Activated gamma-delta T cell treated with anti-CD3 and anti-CD28 coated beads, Interleukin-2, amount 50 U/mL, for 16 hours (primary cell): ENCODE measurements at places on chromosomes 5 and 9.

GRCh38 chr5:95704150-95704549 is 21.4 kb upstream of the SPATA9 start:
- DNase-seq, result no peak

DNA sequence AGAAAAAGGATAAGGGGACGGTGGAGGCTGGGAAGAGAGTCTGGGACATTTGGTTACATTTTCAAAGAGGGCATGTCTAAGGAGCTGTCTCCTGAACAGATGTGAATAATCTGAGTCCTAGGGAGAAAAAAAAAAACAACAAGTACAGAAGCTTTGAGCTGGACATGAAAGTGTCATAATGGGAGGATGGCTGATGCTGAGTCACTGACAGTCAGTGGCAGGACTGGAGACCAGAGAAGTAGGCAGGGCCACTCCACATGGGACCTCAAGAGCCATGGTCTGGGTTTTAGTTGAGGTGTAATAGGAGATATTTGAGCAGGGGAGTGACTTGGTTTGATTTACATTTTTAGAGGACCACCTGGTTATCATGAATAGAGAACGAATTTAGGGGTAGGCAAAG is 70.6 kb downstream of the DPYSL3 start:
- no peak for DNase-seq

GRCh38 chr9:76162751-76163500 is 231.3 kb downstream of the RFK start:
- no peak for DNase-seq

DNA sequence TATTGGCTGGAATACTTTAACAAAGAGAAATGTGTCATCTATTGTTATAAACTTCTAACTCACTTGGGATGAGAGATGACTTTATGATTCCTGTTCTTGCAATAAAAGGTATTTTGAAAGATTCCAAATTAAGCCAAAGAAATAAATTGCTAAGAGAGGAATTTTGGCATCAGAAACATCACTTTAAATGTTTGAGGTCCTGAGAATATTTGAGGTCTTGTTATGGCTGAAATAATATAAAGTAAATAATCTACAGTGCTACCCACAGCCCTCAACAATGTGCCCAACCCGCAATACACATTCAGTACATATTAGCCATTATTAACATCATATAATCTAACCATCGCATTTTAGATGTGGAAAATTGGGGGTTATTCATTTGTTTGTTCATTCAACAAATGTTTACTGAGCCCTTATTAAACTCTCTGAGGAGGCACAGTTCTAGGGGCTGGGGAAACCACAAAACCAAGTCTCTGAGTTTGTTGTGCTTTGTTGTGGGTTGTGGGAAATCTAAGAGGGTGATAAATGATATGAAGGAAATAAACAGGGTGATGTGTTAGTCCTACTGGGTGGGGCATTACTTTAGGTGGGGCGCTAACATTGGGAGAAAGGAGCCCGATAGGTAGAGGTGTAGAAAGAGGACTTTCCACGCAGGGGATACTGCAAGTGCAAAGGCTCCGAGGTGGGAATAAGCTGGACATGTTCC is 135.2 kb upstream of the CLINT1 start:
- peak; percentile 12 for DNase-seq

DNA sequence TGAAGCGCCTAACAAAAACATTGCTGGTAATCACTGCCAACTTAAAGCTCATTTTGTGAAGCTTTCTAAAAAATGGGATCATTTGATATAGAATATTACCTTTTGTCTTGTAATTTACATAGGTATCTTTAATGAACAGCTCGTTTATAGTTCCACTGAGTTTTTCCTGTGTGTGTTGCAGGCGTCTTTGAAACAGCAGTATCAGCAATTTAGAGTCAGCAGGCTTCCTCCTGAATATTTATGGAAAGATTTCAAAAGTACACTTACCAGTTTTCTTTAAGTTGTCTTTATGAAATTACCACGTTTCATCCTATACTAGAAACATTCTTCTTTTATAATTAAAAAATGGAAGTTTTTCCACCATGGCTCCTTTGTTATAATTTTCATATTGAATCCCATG is 140.3 kb upstream of the GRIN3A start:
- DNase-seq, result no peak

DNA sequence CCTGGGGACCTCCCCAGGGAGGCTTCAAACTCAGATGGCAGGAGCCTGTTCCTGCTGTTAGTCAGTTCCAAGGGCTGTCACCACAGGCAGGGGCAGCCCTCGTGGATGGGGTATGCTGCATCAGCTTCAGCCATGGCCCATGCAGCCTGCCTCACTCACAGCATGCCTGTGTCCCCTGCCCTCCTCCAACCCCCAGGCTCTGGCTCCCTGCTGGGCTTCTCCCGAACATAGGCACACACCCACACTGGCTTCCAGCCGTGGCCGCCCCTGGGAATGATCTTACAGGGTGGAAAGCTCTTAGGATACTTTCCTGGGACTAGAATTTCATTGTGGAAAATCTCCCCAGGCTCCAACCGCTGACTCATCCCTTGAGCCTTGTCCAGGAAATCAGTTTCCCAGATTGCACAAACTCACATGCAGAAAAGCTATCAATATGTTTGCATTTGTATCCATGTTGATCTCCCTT is 163.8 kb downstream of the SEC61B start:
- DNase-seq, result no peak

- DNase-seq, result no peak
These were observed 40.7 kb downstream of the ASTN2 start for GRCh38 chr9:117374076-117374725.

DNA sequence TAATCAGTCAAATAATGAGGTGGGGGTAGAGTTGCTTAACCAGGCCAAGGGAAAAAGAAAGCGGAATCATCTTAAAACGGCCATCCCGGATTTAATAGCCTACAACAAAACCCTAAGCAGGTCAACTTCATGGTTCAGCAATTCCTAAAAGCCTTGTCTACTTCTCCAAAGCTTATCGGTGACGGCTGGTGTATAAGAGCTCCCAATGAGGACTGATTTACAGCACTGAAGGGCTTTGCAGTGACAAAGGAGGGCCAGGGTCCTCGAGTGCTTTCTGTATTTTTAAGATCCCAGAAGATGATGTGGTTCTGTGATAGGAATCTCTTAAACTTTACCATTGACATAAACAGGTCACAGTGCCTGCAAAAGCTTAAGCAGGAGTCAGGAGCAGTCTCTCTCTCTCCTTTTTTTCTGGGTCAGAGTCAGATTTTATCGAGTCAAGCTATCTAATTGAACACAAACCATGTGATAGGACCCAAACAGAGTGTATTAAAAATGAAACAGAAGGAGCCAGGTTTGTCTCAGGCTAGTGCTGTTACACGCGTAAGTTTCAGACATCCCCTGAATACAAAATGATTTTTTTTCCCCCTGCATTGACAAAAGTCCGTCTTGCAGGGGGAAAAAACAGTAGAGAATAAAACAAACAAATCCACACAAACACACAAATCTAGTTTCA is 663.6 kb upstream of the ZNF608 start:
- no peak for DNase-seq

- DNase-seq, result no peak
These were observed 257.6 kb downstream of the RFX3 start for GRCh38 chr9:3268223-3268622.

GRCh38 chr5:151581812-151582583 is 9.1 kb downstream of the FAT2 start:
- DNase-seq, result no peak

- no peak for DNase-seq
These were observed 58.9 kb downstream of the ARSB start for GRCh38 chr5:78926252-78926651.

DNA sequence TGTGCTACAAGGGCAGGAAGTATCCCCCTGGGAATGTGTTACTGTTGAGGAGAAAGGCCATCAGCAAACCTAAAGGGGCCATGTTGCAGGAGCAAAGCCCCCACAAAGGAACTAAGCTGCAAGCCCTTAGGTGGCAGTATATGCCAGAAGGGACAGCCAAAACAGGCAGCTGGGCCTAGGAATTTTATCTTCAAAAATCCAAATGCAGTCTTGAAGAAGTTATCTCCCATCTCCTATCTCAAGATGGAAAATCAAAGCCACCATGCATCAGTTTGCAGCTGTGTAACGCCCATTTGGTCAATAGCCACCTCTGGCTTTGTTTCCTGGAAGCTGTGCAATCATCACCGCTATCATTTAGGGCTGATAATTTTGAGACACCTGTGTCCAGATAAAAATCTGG is 400.3 kb downstream of the ARHGEF28 start:
- no peak for DNase-seq

GRCh38 chr5:114355086-114355830 is 6.6 kb upstream of the KCNN2 start:
- DNase-seq, result no peak

- no peak for DNase-seq
These were observed 306.2 kb upstream of the ELAVL2 start for GRCh38 chr9:24132244-24132643.

DNA sequence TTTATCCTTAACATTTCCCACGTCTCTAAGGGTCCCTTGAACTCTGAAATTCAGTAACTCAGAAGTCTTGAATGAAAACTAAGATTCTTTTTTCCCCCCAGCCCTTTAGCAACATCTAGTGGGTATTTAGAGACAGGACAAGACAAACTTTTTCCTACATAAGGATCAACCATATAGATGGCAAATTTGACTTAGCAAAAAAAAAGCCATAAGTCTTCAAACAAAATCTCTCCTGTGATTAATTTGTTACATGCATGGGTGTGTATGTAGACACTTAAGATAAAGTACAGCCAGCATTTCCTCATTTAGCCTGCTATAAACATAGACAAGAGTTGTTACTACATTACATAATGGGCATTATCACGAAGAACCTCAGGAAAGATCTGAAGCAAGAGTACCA is 29.1 kb upstream of the ANKRD31 start:
- no peak for DNase-seq

- peak; percentile 8 for DNase-seq
These were observed at the start of gene ANKRD18A for GRCh38 chr9:38620483-38621433. TSS of gene ANKRD18A (minus strand) at chr9:38620596. CDS start at chr9:38620285, 311 bp downstream.

- DNase-seq, result no peak
These were observed 8.0 kb downstream of the MTAP start for GRCh38 chr9:21810388-21810787.

- no peak for DNase-seq
These were observed 1376.2 kb upstream of the CDH9 start for GRCh38 chr5:28414619-28415018.

GRCh38 chr9:137305060-137305797 is 3.2 kb upstream of the NRARP start:
- peak; percentile 53 for DNase-seq

DNA sequence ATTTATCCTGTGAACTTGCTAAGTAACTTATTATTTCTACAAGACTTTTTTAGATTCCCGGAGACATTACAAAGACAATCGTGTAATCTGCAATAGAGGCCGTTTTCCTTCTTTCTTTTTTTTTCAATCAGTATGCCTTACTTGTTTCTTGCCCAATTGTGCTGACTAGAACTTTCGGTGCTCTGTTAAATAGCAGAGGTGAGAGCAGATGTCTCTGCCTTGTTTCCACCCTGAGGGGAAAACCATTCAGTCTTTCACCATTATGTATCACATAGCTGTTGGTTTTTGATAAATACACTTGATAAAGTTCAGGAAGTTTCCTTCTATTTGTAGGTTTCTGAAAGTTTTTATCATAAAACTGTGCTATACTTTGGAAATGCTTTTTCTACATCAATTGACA is 10.3 kb downstream of the SPATA31E1 start:
- DNase-seq, result no peak

DNA sequence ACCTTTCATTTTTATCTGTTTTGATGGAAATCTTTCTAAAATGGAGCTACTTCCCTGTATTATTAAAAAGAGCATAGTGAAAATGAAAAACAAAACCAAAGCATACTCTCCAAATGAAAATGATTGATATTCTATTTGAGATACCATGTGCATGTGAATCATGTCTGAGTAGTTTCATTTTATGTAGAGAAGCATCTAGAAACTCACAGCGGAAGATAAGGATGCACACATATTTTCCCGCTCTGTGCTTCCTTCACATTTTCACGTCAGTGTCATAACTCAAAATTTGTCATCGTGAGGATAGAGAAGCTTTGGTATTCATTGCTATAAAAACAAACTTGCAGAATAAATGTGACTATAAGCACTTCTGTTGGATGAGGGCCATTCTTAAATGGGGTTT is 34.0 kb upstream of the CLINT1 start:
- DNase-seq, result no peak

DNA sequence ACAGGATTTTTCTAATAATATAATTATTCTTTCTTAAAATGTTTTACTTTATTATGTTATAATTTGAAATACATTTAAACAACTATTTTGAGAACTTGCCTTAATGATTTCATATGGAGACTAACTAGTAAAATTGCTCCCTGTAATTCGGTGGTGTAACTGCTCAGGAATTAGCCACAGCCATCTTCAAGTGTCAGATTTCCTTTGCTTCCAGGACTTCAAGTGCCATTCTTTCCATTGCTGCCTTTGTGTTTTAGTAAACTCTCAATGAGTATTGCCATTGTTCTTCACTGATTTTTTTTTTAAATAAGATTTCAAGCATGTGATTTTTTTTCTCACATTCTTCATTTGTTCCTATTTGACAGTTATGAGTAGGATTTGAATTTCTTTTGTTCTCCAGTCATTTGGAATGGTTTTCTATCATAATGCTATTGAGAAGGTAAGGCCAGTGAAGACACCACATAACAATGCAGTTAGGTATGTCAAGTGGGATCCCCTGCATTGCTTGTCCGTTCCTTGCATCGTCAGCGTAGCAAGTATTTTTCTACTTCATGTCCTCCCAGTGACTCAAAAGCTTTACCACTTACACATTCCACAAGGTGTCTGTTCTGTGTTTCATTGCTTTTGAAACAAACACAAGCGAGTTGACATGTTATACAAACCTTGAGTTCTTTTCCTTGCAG is 83.7 kb downstream of the LNPEP start:
- DNase-seq, result no peak

GRCh38 chr5:133859073-133859472 is 109.4 kb downstream of the C5orf15 start:
- no peak for DNase-seq

DNA sequence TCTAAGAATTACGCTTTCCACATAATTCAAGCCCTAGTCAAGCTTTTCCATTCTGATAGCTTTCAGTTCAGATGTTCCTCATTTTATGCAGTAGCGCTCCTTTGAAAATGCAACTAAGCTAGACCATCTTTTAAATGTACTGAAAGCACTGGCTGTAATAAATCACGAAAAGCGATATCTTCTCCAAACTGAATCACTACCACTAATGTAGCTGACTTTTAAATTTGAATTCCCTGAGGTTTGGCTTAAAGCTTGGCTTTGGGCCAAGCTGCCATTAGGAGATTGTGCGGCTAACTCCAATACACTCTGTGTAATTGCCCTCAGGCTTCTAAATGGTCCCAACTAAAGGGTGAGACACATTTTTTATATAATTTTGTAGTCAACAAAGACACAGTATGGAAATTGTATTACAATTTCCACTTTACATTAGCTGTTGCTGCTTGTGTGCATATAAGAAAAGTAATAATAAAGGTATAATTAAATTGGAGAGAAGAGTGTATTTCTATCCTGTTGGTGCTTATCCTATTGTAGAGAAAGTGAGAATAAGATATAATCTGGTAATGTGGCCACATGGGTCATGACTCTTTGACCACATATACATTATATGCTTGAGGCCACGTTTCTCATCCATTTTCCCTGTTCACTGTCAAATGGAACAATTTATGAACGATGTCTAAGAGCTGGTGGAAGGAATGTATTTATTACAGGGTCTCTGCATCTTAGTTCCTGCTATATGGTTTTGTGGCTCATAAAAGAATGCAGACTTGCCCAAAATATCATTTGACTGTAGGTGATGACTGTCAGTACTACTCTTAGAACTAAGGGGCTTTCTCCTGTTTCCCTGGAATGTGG is 118.7 kb upstream of the TAF11L2 start:
- DNase-seq, result no peak
